GM06990 (cell line): ENCODE measurements at places on chromosomes 7 and 10.

DNA sequence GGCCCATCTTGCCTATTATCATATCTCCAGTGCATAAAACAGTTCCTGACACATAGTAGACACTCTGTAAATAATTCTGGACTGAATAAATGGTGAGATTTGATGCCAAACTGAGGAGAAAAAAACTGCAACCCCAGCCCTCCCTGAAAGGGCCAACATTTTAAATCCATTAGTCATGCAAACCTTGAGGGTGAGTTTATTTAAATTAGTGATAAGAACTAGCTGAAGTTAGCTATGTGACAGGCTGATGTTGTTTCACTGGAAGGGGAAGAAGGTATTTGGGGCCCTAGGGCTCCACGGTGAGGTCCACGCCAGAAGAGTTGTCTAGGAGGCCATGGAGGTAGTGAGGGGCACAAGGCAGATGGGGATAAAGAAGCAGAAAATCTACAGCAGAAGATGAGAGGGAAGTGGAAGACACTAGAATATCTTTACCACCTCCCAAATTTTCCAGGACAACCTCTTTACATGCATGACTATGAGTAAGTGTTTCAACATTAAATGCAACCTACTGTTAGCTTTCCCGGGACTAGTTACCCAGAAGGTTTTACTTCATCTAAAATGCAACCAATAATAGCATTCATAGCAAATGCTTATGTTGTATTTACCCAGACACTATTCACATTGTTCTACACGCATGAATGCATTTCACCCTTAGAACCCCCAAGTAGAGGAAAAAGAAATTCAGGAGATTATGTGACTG is 183.2 kb upstream of the LYZL1 start:
- no peak for DNase-seq

- DNase-seq: no peak
Measured at GRCh38 chr10:104057717-104058116, 28.0 kb downstream of the COL17A1 start.

DNA sequence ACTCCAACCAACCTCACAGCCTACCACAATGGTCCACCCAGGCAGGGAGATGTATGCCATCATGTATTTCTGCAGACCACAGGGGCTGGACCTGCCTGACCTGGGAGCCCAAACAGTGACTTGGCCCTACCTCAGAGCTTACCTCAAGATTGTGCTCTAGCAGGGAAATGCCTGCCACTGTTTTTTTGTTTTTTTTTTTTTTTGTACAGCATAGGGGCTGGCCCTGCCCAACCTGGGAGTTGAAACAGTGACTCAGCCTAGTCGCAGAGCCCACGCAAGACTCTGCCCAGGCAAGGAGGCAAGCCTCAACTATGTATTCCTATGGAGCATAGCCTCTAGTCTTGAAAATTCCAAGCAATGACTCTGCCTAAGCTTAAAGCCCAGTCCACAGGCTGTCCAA is 39.3 kb upstream of the CDK6 start:
- DNase-seq: no peak

- peak; percentile 29 for DNase-seq
Measured at GRCh38 chr10:44264244-44264643, 120.7 kb downstream of the CXCL12 start.

DNA sequence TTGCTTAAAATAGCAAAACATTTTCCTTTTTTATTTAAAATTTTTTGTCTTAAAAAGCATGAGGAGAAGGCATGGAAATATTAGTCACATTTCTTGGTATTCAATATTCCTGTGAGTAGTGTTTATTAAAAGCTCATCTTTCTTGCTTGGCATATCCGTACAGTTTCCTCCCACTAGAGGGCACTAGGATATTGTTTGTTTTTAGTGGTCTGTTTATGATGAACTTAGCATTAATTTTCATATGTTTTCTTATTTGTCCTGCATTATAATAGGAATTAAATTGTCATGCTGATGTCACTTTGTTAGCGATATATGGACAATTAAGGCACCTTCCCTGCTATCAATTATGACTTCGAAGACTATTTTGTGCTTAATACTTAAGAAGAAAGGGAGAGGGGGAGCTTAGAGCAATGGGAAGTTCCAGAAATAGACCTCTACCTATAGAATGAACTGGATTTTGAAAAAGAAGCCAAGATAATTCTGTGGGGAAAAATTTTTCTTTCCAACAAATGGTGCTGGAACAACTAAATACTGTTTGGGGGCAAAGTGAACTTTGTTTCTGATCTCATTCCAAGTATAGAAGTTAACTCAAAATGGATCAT is 91.0 kb upstream of the STRIP2 start:
- DNase-seq: peak; percentile 24

DNA sequence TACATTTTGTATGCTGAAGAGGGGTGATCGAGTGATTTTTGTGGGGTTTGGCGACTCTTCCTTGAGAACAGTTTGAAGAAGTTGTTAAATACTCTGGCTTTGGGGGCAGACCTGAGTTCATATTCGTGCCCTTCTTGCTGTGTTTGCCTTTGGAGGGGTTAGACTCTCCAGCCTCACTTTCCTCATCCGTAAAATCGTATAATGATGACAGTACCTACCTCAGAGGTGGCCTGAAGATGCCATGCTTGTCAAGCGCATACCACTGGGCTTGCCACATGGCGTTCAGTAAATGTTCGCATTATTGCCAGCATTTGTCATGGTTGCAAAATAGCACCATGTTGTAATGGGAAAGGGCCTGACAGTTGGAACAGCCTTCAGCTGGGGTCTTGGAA is 1.3 kb downstream of the STK17A start:
- no peak for DNase-seq

DNA sequence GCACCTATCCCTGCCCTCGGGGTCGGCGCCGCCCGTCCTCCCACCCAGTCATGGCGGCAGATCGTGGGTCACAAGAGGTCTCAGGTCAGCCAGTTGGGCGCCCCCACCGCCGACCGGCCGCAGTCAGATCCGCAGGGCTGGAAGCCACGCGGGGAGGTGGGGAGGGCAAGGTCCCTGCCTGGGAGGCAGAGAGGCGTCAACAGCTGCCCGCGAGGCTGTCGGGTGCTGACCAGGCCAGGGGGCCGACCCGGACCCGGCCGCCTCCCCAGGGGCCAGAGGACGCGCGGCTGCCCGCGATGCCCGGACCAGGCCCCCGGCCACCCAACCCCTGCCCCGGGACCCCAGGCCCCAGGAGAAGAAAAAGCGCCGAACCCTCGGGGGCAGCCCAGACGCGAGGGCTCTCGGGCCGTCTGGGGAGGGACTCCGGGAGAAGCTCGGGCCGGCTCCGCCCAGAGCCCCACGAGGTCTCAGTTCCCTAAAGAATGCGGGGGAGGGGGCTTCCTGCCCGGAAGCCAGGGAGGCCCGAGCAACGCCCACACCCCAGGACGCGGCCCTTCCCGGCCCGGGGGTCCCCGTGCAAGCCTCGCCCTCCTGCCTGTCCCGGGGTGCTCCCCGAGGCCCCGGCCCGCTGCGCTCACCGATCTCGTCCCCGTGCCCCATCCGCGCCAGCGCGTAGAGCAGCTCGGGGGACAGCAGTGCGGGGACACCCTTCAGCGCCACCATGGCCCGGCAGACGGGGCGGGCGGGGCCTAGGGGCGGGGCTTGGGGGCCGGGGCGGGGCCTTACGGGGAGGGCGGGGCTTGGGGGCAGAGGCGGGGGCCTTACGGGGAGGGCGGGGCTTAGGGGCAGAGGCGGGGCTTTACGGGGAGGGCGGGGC is at the start of gene FUOM:
Gene FUOM (minus strand): TSS at position 735 of the 877 bp plus-strand sequence. CDS start 12 bp downstream, at position 723.
- DNase-seq: peak; percentile 86

- DNase-seq: no peak
Measured at GRCh38 chr10:110426294-110427181, 71.2 kb upstream of the DUSP5 start.
